IPS DF 6.9 (cell line): ENCODE measurements at places on chromosomes 1 and 21.

DNA sequence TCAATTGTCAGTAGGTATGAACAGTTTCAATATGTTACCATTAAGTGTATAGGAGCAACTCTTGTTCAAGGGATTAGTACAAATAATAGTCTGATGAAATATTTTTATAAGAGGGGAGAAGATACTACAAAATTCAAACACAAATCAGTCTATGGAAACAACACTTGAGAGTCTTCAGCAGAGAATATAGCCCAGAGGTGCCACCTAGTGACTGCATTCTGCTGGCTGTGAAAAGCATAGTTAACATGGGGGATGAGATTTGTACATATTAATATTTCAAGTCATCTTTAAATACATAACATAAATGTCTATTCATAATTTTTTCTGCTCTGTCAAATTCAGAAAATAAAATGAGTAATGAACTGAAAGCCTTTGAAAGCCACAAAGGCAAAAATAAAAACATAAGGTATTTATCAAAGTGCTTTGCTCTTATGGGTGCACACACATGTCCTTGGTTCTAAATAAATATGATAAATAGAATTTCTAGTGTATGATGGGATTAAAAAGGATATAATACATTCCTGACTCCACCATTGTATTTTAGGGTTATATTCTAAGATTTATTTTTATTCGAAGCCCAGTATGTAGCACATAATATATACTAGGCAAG, 440.9 kb upstream of the ZRANB2 start:
- DNase-seq, result peak; percentile 2
- no peaks in the 10 kb centered on the region for H3K36me3 ChIP-seq
- no peak overlapping the region for H3K4me3 ChIP-seq
- no peaks in the 10 kb centered on the region for H3K27me3 ChIP-seq
- no peaks in the 10 kb centered on the region for H3K4me1 ChIP-seq

DNA sequence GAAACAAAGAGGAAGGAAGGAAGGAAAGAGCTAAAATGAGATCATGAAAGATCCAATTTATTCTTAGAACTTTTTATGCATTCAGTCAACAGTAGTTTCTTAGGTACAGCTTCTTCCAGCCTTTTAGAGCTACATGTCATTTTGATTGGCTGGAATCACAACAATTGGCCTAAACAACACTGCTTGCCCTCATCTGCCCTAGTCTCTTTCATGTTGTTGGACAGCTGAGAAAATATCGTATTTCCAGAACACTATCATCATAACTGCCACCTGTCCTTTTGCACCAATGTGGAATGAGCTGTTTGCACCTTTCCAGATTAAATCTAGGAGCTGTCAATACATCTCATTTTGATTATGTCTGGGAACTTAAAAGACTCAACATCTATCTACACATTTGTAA, 161.7 kb downstream of the TGFBR3 start:
- H3K36me3 ChIP-seq, result no peaks in the 10 kb centered on the region
- no peak for DNase-seq
- H3K4me1 ChIP-seq, result no peaks in the 10 kb centered on the region
- H3K4me3 ChIP-seq, result no peak overlapping the region
- H3K27ac ChIP-seq, result no peak overlapping the region
- H3K27me3 ChIP-seq, result no peaks in the 10 kb centered on the region

- H3K27me3 ChIP-seq, result no peaks in the 10 kb centered on the region
- H3K36me3 ChIP-seq, result no peaks in the 10 kb centered on the region
- no peak overlapping the region for H3K27ac ChIP-seq
- H3K4me3 ChIP-seq, result no peak overlapping the region
- H3K4me1 ChIP-seq, result peaks cover 3% of the 10 kb centered on the region; the same call in 1 of the 2 replicates
Observed at GRCh38 chr1:164602101-164602422, 43.1 kb downstream of the PBX1 start.

DNA sequence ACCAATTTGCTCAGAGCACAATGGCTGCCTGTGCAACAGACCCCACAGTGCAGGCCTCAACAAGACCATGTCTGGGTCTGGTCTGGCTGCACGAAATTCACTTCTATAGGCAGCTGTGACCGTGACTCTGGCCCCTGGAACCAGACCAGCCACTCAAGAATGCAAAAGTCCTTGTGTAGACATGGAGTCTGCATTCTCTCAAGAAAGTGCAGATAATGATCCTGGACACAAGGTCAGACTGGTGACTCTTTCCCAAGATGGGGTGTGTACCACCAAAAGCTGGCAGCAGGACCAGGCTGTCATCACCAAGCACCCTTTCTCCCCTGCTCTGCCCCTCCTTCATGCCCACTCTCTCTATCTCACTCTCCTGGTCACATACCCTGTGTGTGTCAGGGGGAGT, 7.1 kb upstream of the METTL25B start:
- no peak for DNase-seq
- no peak overlapping the region for H3K4me3 ChIP-seq
- peaks cover 16% of the 10 kb centered on the region; the same call in 1 of the 2 replicates for H3K36me3 ChIP-seq

GRCh38 chr1:183967914-183968313, 69.6 kb downstream of the COLGALT2 start:
- no peak overlapping the region for H3K27ac ChIP-seq
- no peaks in the 10 kb centered on the region for H3K27me3 ChIP-seq
- H3K4me3 ChIP-seq, result no peak overlapping the region
- no peak for DNase-seq
- no peaks in the 10 kb centered on the region for H3K36me3 ChIP-seq
- no peaks in the 10 kb centered on the region for H3K4me1 ChIP-seq

DNA sequence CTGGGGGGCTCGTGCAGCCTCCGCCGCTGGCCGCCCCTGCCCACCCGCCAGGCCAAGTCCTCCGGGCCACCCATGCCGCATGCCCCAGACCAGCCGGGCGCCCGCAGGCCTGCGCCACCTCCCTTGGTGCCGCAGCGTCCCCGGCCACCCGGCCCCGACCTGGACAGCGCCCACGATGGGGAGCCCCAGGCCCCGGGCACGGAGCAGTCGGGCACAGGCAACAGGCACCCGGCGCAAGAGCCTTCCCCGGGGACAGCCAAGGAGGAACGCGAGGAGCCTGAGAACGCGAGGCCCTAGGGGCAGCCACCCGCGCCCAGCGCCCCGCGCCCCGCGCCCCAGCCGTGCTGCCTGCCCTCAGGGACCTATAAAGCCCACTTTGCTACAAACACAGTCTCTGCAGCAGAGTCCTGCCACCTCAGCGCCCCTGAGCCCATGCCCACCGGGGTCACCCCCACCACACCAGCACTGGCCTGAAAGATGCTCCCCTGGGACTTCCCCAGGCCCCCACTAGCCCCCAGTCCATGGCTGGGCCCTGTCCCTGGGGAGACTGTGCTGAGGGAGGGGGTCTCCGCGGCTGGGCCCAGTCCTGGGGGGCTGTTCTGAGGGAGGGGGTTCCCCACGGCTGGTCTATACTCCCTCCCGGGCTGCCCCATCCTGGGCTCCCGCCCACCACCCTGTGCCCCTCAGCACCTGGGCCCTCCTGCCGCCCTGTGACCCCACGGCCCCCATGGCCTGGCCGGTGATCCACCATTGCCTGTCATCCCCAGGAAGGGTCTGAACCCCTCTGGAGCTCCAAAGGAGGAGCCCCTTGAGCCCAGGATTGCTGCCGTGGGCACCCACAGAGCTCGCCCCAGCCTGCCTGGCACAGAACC, 8.6 kb downstream of the TNFRSF18 start:
- H3K4me1 ChIP-seq, result peaks cover 3% of the 10 kb centered on the region; the same call in 1 of the 2 replicates
- no peak overlapping the region for H3K27ac ChIP-seq
- no peak overlapping the region for H3K4me3 ChIP-seq
- no peak for DNase-seq
- no peaks in the 10 kb centered on the region for H3K36me3 ChIP-seq

- H3K36me3 ChIP-seq, result peaks cover 4% of the 10 kb centered on the region; the same call in 1 of the 2 replicates
- H3K4me3 ChIP-seq, result no peak overlapping the region
Observed at GRCh38 chr1:9717193-9718005, 65.9 kb downstream of the PIK3CD start.

GRCh38 chr1:36094621-36095061, 5.9 kb downstream of the ADPRS start:
- no peak for DNase-seq
- no peaks in the 10 kb centered on the region for H3K27me3 ChIP-seq
- H3K4me3 ChIP-seq, result no peak overlapping the region
- peaks cover 4% of the 10 kb centered on the region; the same call in 1 of the 2 replicates for H3K4me1 ChIP-seq
- H3K27ac ChIP-seq, result no peak overlapping the region

DNA sequence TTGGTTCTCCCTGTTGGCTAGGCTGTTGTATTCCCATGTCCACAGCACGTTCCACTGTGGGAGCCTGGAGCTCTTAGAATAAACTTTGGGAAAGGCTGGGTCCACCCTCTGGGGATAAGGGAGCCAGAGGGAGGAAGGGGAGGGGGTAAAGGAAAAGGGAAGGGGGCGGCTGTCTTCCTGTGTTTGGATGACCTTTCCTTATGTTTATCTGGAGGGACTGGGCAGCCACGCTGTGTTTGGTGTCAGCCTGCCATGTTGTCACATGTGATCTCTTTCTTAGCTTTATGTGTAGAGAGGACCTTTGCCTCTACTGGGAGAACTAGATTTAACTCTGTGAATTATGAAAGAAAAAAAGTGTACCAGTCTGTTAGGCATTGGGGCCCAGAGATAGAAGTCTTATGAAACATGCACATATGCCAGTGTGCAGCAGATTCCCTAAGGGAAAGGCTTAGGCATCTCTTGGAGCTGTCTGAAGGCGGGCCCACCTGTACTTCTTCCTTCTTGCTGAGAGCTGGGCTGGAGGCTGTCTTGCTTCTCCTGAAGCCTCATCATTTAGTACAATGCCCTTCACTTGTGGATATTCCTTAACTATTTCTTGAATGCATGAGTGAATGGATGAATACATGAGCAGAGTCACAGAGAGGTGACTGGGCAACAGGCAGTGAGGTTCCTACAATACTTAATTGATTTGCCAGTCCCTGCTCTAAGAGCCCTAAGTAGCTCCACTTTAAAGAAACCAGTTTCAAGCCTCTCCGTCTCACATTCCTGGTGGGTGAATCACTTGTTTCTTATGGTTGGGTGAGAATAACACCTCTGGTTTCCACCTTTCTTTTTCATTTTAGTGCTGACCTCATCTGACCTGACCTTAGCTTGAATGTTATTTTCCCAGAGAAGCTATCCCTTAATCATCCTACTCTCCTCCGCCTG, 62.5 kb upstream of the ARHGAP29 start:
- H3K4me1 ChIP-seq, result no peaks in the 10 kb centered on the region
- peak; percentile 27 for DNase-seq
- no peak overlapping the region for H3K4me3 ChIP-seq
- no peaks in the 10 kb centered on the region for H3K36me3 ChIP-seq
- H3K27me3 ChIP-seq, result no peaks in the 10 kb centered on the region
